ENCODE measurements at places on chromosomes 7 and 10. TPM values are rescaled to one million over a fixed set of nuclear protein-coding genes. Genes with fewer than 3 reads are reported as not detected.

DNA sequence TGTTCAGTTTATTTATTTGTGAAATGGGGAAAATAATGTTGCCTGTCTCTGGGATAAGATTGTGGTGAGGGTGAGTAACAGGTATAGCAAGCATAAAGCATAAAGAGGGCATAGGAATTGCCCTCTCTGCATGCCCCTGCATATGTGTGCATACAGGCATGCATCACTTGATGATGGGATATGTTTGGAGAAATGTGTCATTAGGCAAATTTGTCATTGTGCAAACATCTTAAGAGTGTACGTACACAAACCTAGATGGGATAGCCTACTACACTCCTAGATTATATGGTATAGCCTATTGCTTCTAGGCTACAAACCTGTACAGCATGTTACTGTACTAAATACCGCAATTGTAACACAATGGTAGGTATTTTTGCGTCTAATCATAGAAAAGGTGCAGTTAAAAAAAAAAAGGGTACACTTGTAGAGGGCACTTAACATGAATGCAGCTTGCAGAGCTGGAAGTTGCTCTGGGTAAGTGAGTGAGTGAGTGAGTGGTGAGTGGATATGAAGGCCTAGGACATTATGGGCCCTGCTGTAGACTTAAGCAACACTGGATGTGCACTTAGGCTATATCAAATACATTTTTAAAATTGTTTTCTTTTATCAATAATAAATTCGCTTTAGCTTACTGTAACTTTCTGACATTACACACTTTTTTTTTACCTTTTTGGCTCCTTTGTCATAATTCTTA is 386.5 kb upstream of the ANKRD30A start:
- DNase-seq: no peak
- H3K27me3 ChIP-seq: no peaks in the 10 kb centered on the region
- no peak overlapping the region for H3K27ac ChIP-seq
- no peaks in the 10 kb centered on the region for H3K36me3 ChIP-seq
- no peak overlapping the region for H3K4me3 ChIP-seq
- H3K4me1 ChIP-seq: no peaks in the 10 kb centered on the region

The CNPY1 gene
- not detected for total RNA-seq

- no peaks in the 10 kb centered on the region for H3K36me3 ChIP-seq
- no peaks in the 10 kb centered on the region for H3K4me1 ChIP-seq
- H3K27ac ChIP-seq: no peak overlapping the region
- DNase-seq: no peak
These were observed 321.3 kb upstream of the GALNT17 start for GRCh38 chr7:70810558-70811139.

GRCh38 chr7:157358753-157359096 is 21.9 kb downstream of the DNAJB6 start:
- H3K36me3 ChIP-seq: peaks cover 15% of the 10 kb centered on the region
- H3K4me1 ChIP-seq: peaks cover 17% of the 10 kb centered on the region
- H3K4me3 ChIP-seq: no peak overlapping the region
- no peaks in the 10 kb centered on the region for H3K27me3 ChIP-seq

DNA sequence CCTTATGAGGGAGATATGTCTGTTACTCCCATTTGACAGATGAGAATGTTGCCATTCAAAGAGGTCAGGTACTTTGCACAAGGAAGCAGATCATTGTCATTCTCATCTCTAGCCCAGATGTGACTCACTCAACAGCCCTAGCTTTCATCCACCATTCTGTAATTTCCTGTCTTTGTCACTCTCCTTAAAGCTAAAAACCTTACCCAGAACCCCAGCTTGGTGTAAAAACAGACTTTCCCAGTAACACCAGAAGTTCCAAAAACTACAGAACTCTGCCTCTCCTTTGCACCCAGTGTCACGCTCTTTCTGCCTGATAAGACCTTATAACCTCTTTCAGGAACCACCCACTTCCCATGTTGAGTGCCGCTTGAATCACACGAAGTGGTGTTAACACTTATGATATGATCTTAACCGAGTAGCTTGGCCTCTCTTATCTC is 89.1 kb upstream of the SP4 start:
- H3K27me3 ChIP-seq: no peaks in the 10 kb centered on the region
- H3K36me3 ChIP-seq: no peaks in the 10 kb centered on the region
